Astrocyte (in vitro differentiated cells and primary cell): ENCODE measurements at places on chromosomes 12 and 14.

- DNase-seq, result no peak
- H3K4me1 ChIP-seq, result peaks cover 4% of the 10 kb centered on the region
- peaks cover 24% of the 10 kb centered on the region for H3K27me3 ChIP-seq
Observed at GRCh38 chr14:91418387-91419043, 895 bp upstream of the CCDC88C start.

DNA sequence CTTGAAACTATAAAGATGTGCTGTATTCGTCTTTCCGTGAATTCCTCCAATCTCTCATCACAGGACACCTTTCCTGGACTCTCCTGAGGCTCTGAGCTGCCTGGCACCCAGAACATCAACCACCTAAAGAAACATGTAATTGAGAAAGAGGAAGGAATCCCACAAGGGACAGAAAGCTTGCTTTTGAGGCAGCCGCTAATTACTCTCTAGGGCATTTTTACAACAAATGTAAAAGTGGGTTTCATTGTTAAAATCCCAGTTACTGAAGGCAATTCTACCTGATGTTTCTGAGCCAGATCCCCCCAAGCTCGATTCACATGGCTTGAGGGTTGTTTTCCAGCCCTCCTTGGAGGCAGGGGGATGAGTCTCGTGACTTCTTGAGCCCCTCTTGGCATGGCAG lies 238.5 kb upstream of the LHX5 start:
- H3K27ac ChIP-seq, result no peak overlapping the region
- no peaks in the 10 kb centered on the region for H3K27me3 ChIP-seq
- H3K36me3 ChIP-seq, result no peaks in the 10 kb centered on the region
- no peak overlapping the region for H3K4me3 ChIP-seq
- H3K4me1 ChIP-seq, result no peaks in the 10 kb centered on the region
- no peak for DNase-seq

DNA sequence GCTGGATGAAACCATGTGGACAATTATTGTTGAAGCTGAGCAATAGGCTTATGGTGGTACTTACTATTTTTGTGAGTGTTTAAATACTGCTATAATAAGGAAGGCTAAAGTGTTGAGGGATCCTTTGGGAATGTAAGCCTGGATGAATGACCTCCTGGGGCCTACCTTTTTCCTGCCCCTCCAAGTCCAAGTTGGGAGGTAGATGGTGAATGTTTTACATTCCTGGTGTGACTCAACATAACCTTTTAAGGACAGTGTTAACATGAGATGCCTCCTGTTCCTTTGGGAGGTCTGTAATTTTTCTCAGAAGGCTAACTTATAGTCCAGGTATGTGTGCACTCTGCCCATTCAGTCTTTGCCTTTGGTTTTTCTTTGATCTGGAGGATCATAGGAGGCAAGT lies 315.9 kb downstream of the NRXN3 start:
- H3K4me1 ChIP-seq, result no peaks in the 10 kb centered on the region
- H3K27ac ChIP-seq, result no peak overlapping the region
- no peaks in the 10 kb centered on the region for H3K36me3 ChIP-seq
- H3K27me3 ChIP-seq, result no peaks in the 10 kb centered on the region
- DNase-seq, result no peak
- no peak overlapping the region for H3K4me3 ChIP-seq

DNA sequence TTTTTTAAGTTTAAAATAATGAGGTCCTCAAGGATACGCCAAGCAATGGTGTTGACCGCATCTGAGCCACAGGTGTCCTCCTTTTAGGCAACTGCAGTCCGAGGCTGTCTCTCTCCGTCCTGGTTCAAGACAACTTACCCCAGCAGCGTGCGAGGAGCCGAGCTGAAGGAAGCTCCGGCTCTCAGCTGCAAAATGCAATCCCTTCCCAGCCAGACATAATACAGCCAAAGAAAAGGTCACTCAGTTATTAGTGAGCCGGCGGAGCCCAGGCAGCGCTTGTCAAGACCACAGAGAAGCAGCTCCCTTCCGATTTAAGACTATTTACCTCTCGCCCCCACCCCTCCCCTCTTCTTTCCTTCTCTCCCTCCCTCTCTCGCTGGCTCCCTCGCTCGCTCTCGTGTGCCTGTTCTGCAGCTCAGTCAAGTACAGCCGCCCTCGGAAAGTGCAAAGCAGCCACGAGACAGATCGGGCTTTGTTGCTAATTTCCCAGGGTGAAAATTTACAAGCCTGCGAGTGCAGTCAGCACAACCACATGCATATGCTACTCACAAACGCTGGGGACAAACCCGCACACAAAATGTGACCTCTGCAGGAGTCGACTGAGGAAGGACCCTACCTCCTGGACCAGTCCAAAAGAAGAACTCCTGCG lies 363 bp upstream of the LMO3 start:
- peak overlapping the region; percentile 75 for H3K4me3 ChIP-seq
- H3K27me3 ChIP-seq, result peaks cover 35% of the 10 kb centered on the region
- no peaks in the 10 kb centered on the region for H3K36me3 ChIP-seq
- no peak overlapping the region for H3K27ac ChIP-seq
- peak; percentile 27 for DNase-seq
- H3K4me1 ChIP-seq, result peaks cover 5% of the 10 kb centered on the region

GRCh38 chr14:60331201-60332045 lies 82.4 kb downstream of the PPM1A start:
- H3K27me3 ChIP-seq, result peaks cover 28% of the 10 kb centered on the region
- H3K4me1 ChIP-seq, result peaks cover 8% of the 10 kb centered on the region
- H3K4me3 ChIP-seq, result peak overlapping the region; percentile 54
- no peaks in the 10 kb centered on the region for H3K36me3 ChIP-seq
- H3K27ac ChIP-seq, result no peak overlapping the region
- DNase-seq, result peak; percentile 10
